ENCODE measurements at places on chromosomes 16 and 17. TPM values are rescaled to one million over a fixed set of nuclear protein-coding genes. Genes with fewer than 3 reads are reported as not detected.

The SOST gene
- not detected for total RNA-seq

The NPIPA5 gene
- 1.3 TPM for total RNA-seq

The KRTAP4-11 gene
- total RNA-seq: not detected

The PIK3R6 gene
- 20.7 TPM for total RNA-seq

The SCPEP1 gene
- 13.4 TPM for total RNA-seq

The HOXB9 gene
- 0.37 TPM for total RNA-seq

DNA sequence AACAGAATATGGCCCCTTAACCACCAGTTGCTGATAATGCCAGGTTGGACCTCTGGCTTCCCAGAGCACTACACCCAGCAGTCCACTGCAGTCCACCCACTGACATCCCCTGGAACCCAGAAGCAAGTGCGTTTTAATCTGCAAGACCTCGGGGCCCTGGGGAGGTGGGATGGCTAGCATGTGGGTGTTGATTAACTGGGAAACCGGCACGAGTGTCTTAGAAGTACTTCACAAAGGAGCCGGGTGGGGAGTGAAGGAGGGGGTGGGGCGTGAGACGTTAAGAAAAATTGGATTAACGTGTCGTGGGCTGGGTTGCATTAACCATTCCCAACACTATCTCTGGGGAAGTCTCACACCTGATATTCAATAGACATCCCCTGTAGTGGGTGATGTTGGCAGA, 6.1 kb upstream of the HIC1 start:
- H3K4me3 ChIP-seq: peak overlapping the region; percentile 66
- no peak for DNase-seq
- peaks cover 11% of the 10 kb centered on the region for H3K36me3 ChIP-seq
- no peak overlapping the region for H3K27ac ChIP-seq
- peaks cover 14% of the 10 kb centered on the region for H3K27me3 ChIP-seq

DNA sequence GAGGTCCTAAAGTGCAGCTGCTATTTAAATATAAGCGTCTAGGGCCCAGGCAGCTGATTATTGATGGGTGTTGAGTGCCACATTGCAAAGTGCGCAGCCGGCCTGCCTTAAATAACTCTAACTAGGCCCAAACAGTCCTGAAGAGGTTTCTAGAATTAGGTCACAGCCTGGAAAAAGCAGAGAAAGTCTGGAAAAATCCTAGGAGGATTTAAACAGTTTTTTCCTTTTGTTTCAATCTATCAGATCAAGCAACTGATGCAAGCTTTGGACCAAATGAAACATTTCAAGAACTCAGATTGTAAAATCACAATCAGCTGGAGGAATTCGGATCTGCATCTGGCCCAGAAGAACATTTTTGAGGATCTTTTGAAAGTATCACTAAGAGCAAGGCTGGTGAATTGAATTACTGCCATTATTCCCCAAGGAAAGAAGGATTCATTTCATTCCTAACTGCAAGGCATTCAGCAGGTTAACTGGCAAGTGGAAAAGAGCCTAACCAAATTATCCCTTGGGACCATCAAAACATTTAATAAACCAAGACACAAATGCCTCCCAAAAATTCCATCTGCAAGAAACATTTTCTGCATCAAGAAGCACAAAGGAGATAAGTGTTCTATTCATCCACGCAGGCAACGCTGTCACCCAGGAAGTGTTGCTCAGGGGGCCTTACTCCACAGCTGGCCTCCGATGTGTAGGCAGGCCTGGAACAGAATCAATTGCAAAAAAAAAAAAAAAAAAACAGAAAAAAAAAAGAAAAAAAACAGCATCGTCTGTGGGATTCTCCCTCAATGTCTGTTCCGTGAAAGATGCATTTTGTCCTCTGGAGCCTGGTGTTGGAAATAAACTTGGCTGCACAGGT, 46.1 kb downstream of the IRX3 start:
- H3K36me3 ChIP-seq: no peaks in the 10 kb centered on the region
- no peak overlapping the region for H3K4me3 ChIP-seq
- no peak for DNase-seq
- H3K27me3 ChIP-seq: peaks cover 2% of the 10 kb centered on the region
- H3K27ac ChIP-seq: no peak overlapping the region

DNA sequence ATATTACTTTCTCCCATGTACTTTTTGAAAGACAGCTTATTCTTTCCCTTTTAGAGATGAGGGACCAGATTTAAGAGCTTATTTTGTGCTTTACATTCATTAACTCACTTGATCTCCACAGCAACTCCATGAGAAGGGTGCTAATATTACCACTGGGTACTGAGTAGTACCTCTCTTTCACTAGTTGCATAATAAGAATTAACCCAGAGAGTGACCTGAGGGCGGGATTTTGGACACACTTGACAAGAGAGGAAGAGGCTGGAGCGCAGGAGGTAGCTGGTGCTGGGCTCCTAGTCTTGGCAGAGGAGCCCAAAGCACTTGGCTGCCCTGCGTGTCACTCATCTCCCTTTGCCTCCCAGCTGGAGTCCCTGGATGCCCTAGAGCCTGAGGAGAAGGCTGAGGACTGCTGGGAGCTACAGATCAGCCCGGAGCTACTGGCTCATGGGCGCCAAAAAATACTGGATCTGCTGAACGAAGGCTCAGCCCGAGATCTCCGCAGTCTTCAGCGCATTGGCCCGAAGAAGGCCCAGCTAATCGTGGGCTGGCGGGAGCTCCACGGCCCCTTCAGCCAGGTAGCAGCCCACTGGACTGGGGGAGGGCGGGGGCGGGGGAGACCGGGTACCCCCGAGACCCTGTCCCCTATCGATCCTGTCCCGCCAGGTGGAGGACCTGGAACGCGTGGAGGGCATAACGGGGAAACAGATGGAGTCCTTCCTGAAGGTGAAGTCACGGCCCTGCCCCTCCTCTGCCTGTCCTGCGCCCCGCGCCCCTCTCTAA, 1.7 kb upstream of the MAZ start:
- H3K36me3 ChIP-seq: peaks cover 63% of the 10 kb centered on the region
- peak overlapping the region; percentile 89 for H3K4me3 ChIP-seq
- H3K27me3 ChIP-seq: no peaks in the 10 kb centered on the region

DNA sequence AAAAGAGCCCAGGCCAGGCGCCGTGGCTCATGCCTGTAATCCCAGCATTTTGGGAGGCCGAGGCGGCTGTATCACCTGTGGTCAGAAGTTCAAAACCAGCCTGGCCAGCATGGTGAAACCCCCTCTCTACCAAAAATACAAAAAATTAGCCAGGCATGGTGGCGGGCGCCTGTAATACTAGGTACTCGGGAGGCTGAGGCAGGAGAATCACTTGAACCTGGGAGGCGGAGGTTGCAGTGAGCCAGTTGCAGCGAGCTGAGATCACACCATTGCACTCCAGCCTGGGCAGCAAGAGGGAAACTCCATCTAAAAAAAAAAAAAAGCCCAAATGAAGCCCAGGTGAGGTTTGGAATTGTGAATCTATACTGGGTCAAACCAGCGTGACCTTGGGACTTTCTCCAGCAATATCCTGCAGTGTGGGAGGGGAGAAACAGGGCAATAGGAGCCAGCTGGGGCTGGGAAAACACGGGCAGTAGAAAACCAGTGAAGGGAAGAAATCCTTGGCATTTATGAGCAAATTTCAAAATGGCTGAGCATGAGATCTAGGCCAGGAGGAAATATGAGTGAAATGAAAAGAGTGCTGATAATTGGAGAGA, 8.2 kb upstream of the DHX8 start:
- H3K4me1 ChIP-seq: no peaks in the 10 kb centered on the region
- no peak overlapping the region for H3K4me3 ChIP-seq
- no peak overlapping the region for H3K27ac ChIP-seq
- no peak for DNase-seq
- no peaks in the 10 kb centered on the region for H3K36me3 ChIP-seq

GRCh38 chr16:60655514-60656153, 1380.6 kb downstream of the CDH8 start:
- no peak overlapping the region for H3K27ac ChIP-seq
- no peaks in the 10 kb centered on the region for H3K27me3 ChIP-seq
- DNase-seq: no peak
- H3K4me3 ChIP-seq: no peak overlapping the region
- H3K4me1 ChIP-seq: no peaks in the 10 kb centered on the region
- no peaks in the 10 kb centered on the region for H3K36me3 ChIP-seq

DNA sequence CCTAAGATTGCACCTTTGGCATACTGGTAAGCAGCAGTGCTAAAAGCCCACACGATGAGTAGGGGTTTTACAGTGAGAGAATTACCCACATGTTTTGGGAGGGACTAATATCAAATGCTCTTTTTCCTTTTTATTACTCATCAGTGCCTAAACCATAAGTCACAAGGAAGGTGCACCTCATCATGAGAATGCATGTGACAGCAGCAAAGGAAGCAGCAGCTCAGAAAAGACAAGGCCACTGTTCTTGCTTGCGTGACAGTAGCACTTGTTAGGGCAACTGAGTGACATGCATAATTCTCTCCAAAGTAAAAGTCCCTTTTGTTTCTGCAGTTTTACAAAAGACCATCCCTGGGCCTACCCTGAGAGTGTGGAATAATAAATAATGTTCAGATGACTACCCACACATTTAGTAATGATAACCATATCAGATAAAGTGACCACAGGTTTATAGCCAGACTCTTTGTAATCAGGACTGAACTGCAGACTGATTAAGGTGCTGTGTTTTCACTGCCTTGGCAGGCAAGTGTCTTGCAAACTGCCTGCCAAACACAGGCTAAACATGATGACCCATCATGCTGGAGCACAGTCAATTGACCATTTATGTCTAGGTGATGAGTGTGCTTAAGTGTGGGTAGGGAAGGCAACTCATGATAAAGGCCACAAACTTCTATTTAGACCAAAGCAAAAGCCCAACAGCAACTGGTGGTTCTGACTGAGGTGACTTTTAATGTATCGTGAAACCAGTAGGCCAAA, 1751.4 kb downstream of the TP53TG3F start:
- no peaks in the 10 kb centered on the region for H3K27me3 ChIP-seq
- H3K4me1 ChIP-seq: no peaks in the 10 kb centered on the region
- DNase-seq: no peak

- peaks cover 11% of the 10 kb centered on the region for H3K27me3 ChIP-seq
- H3K27ac ChIP-seq: peak overlapping the region; percentile 97
- DNase-seq: no peak
- H3K36me3 ChIP-seq: no peaks in the 10 kb centered on the region
Observed at GRCh38 chr17:58219789-58220183, 731 bp upstream of the MKS1 start.

GRCh38 chr17:40517981-40518380, 16.6 kb upstream of the TNS4 start:
- DNase-seq: no peak
- peak overlapping the region; percentile 66 for H3K4me3 ChIP-seq
- peaks cover 80% of the 10 kb centered on the region for H3K4me1 ChIP-seq
- no peaks in the 10 kb centered on the region for H3K27me3 ChIP-seq

DNA sequence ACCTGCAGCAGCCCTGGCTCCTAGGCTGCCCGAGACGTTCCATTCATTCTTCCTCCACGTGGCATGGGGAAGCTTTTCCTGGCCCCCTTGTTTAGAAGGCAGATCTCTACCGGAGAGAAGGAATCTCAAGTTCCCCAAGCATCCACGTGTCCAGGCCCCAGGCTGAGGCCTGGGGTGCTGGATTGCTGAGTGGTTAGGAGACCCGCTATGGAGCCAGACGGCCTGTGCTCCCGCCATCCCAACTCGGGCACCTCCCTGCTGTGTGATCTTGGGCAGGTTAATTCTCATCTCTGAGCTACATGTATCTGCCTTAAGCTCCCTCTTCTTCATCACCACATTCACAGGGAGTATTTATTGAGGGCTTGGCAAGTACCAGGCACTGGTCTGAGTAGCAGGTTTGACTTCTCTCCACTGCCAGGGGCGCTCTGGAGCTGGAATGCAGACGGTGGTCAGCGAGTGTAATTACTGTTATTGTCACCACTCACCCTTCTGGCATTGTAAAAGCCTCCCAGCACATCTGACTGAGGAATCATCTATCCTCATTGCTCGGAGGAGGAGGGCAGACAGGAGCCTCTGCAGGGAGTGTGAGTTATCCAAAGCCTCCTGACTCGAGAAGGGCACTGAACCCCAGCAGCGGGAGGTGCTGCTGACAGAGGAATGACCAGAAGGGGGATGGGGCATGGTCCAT, 1.1 kb upstream of the ADGRG1 start:
- peaks cover 27% of the 10 kb centered on the region for H3K4me1 ChIP-seq
- peaks cover 18% of the 10 kb centered on the region for H3K27me3 ChIP-seq
- DNase-seq: no peak
- no peak overlapping the region for H3K27ac ChIP-seq

DNA sequence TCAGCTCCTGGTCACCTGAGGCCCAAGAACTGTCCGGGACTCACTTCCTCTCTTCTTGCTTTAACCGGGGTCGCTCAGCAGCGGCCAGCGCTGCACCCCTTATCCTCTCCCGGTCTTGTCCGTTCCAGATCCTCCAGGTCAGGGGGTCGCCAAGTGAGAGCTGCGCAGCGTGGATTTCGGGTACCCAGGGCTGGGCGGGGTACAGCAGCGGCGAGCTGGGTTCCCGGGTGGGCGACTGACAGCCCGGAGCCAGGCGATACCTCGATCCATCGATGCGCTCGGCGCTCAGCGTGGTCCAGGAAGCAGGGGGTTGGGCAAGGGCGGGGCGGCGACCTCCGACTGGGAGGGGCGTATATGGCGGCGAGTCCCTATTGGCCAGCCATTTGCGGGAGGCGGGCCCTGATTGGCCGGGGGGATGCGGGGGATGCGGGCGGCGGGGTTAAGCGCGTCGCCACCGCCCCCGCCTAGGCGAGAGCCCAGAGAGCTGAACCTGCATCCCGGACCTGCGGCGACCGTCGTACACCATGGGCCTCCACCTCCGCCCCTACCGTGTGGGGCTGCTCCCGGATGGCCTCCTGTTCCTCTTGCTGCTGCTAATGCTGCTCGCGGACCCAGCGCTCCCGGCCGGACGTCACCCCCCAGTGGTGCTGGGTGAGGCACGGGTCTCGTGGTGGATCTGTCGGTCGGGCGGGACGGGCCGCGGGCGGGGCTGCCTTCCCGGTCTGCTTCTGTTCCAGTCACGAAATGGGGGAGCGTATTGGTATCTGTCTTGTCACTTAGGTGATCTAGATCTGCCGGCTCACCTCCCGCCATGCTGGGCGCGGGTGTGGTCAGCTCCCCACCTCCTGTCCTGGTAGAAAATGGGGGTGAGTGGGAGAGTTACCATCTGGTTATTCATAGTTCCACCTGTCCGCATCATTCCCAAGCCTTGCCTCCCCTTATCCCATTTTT, at the start of gene PLA2G15:
Gene PLA2G15, plus strand, starts transcription at position 471 of the 951 bp plus-strand sequence. Its CDS starts 54 bp downstream, at position 525.
- peak within 1 kb of the TSS; percentile 78 for H3K27ac ChIP-seq
- peaks cover 4% of the 10 kb centered on the region for H3K36me3 ChIP-seq
- DNase-seq: peak; percentile 97
- no peaks in the 10 kb centered on the region for H3K27me3 ChIP-seq

GRCh38 chr17:63950940-63951907, 19.1 kb upstream of the CD79B start:
- H3K4me3 ChIP-seq: no peak overlapping the region
- H3K27ac ChIP-seq: no peak overlapping the region
- peaks cover 6% of the 10 kb centered on the region for H3K27me3 ChIP-seq
- H3K36me3 ChIP-seq: no peaks in the 10 kb centered on the region

GRCh38 chr16:68519225-68519745, 19.8 kb upstream of the ZFP90 start:
- peaks cover 8% of the 10 kb centered on the region for H3K4me1 ChIP-seq
- no peak overlapping the region for H3K27ac ChIP-seq
- no peaks in the 10 kb centered on the region for H3K27me3 ChIP-seq
- no peaks in the 10 kb centered on the region for H3K36me3 ChIP-seq

- no peak overlapping the region for H3K27ac ChIP-seq
- no peak for DNase-seq
- no peaks in the 10 kb centered on the region for H3K36me3 ChIP-seq
- H3K4me1 ChIP-seq: no peaks in the 10 kb centered on the region
- no peak overlapping the region for H3K4me3 ChIP-seq
Observed at GRCh38 chr17:79625706-79626105, 14.9 kb upstream of the RBFOX3 start.

Measured in activated CD8-positive, alpha-beta T cell treated with anti-CD3 and anti-CD28 coated beads, Interleukin-2, amount 10 ng/mL, durations not matched to agents 7 days and 5 days (primary cell).